A549 treated with RU486 at 1 μM for 4 hours (cell line): ENCODE measurements at places on chromosomes 11 and 22. TPM values are rescaled to one million over a fixed set of nuclear protein-coding genes. Genes with fewer than 3 reads are reported as not detected.

ABTB2 gene
- 17.8 to 27.5 TPM (median 23.1 TPM) in 5 replicates for total RNA-seq

CADM1 gene
- 21.2 to 24.5 TPM (median 22.0 TPM) in 5 replicates for total RNA-seq

SERHL2 gene
- total RNA-seq, result 0.23 to 0.27 TPM (median 0.26 TPM) in 3 of 5 replicates, not detected in the others

LDLRAD3 gene
- 17.6 to 23.9 TPM (median 22.2 TPM) in 5 replicates for total RNA-seq

DCHS1 gene
- total RNA-seq, result 0.07 to 0.12 TPM (median 0.09 TPM) in 5 replicates

SCN2B gene
- not detected in 5 replicates for total RNA-seq

BACE1 gene
- 7.7 to 9.3 TPM (median 8.2 TPM) in 5 replicates for total RNA-seq
